Daoy (cell line): ENCODE measurements at places on chromosomes 16 and 17. TPM values are rescaled to one million over a fixed set of nuclear protein-coding genes. Genes with fewer than 3 reads are reported as not detected.

GRCh38 chr16:78879011-78879410 is 721.5 kb downstream of the MAF start:
- DNase-seq: no peak

GRCh38 chr17:75346906-75347305 is 57.7 kb upstream of the SLC25A19 start:
- peak; percentile 69 for DNase-seq

GRCh38 chr16:1707193-1707790 is 1.3 kb downstream of the MAPK8IP3 start:
- no peak for DNase-seq

GRCh38 chr17:574061-574460 is 140.6 kb downstream of the VPS53 start:
- no peak for DNase-seq

The TP53TG3C gene
- total RNA-seq: 0.69 and 3.5 TPM in 2 replicates
